Fibroblast of the aortic adventitia (primary cell): ENCODE measurements at places on chromosomes 1 and 21. TPM values are rescaled to one million over a fixed set of nuclear protein-coding genes. Genes with fewer than 3 reads are reported as not detected.

S100A2 gene
- total RNA-seq = 3.3 TPM in 1 of 2 replicates, not detected in the other

OXCT2 gene
- 0.98 and 0.99 TPM in 2 replicates for total RNA-seq

LGR6 gene
- not detected in 2 replicates for total RNA-seq

ST3GAL3 gene
- total RNA-seq = 20.1 and 24.0 TPM in 2 replicates

SGIP1 gene
- total RNA-seq = 2.1 and 21.1 TPM in 2 replicates

CEP104 gene
- total RNA-seq = 16.9 and 24.9 TPM in 2 replicates

RGS1 gene
- not detected in 2 replicates for total RNA-seq

KCNN3 gene
- 0.09 and 0.25 TPM in 2 replicates for total RNA-seq

C1QC gene
- total RNA-seq = not detected in 2 replicates

GJC2 gene
- total RNA-seq = 2.0 and 2.6 TPM in 2 replicates

SPOCD1 gene
- total RNA-seq = 3.4 and 37.2 TPM in 2 replicates

C1orf159 gene
- 6.1 and 7.7 TPM in 2 replicates for total RNA-seq

TENT5C gene
- total RNA-seq = 0.45 and 5.5 TPM in 2 replicates

FCRL1 gene
- total RNA-seq = not detected in 2 replicates

S100A7A gene
- not detected in 2 replicates for total RNA-seq
